ENCODE measurements at places on chromosomes 6 and 20.
A peak's percentile ranks its signal among the peaks of the same experiment; 100 is the strongest.

DNA sequence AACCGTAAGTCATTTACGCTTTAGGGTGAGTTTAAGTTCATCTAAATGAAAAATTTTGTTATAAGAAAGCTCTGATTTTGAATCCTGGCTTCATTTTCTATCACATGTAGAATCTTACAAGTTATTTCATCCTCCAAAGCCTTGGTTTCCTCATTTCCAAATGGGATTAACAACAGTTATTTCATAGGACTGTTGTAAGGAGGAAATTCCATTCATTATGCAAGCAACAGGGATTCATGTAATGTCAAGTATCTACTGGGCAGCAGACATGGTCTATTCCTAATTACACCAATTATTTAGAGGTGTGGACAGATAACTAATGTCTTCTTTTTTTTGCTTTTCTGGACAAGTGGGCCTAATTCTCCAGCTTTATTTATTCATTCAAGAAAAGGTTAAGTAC is 154.0 kb downstream of the PDSS2 start:
- no peak for DNase-seq

DNA sequence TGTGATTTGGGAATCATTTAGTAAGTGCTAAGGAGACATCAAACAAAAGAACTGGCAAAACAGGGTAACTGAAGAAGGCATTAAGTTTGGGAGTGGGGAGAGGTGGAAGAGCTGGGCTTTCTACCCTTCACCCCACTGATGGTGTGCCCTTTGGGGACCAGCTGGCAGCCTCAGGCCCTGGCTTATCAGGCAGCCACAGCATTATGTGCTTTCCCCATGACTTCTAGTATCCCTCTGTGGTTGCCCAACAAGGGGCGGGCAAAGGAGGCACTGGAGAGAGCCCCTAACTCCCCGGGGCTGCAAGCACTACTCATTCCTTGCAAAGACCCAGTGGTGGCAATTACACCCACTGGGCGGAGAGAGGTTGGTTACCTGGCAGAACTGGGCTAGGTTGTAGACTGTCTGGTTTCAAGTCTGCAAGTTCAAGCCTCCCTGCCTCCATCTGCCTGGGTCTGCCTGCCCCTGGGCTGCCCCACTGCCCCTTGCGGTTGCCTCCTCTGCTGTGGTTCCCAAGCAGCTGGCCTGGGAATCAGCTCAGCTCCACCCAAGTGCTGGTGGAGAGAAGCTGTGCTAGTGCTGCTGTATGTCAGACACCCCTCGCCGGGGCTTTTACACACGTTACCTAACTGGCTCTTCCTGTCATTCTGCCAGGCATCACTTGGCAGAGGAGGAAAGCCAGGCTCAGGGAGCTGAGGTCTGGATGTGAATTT is 29.9 kb downstream of the KCNK5 start:
- no peak for DNase-seq

DNA sequence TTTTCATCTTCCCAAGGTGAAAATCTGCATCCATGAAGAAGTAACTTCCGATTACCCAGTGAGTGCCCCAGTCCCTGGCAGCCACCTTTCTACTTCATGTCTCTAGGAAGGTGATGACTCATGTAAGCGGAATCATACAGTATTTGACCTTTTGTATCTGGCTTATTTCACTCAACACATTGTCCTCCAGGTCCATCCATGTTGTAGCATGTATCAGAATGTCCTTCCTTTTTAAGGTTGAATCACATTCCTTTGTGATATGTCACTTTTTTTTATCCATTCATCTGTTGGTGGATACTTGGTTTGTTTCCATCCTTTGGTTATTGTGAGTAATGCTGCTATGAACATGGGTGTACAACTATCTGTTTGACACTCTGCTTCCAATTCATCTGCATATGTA is 176.3 kb upstream of the CDYL start:
- no peak for DNase-seq

- no peak for DNase-seq
Measured at GRCh38 chr6:8017705-8018104, 46.5 kb downstream of the BLOC1S5 start.

GRCh38 chr6:143060806-143061596 is at the start of gene AIG1:
TSS of gene AIG1 (plus strand) at chr6:143060889. CDS start at chr6:143060926, 37 bp downstream.
- peak; percentile 38 for DNase-seq

DNA sequence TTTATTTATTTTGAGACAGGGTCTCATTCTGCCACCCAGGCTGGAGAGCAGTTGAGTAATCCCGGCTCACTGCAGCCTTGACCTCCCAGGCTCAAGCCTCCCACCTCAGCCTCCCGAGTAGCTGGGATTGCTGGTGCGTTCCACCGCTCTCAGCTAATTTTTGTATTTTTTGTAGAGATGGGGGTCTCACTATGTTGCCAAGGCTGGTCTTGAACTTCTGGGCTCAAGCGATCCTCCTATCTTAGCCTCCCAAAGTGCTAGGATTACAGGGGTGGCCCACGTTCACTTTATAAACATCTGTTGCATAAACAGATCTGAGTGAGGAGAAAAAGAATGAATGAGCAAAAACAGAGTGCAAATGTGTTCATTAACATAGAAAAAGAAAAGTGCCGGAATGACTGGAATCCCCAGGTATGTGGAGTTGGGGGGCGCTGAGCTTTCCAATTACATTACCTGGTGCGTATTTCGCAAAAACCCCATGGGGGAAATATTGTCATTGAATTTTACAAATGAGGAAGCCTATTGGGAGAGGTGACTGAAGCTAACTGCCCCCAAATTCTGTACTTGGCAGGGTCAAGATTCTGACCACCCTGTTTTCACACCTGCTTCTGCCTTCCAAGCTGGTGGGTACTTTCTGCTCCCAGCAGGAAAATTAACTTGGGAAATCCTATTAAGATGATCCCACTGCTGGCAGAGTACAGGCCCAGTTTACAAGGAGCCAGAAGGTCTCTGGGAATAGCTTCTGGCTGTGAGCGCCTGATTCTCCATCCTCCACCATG is 207.7 kb upstream of the JARID2 start:
- DNase-seq, result no peak
